Chondrocyte (in vitro differentiated cells): ENCODE measurements at places on chromosomes 4 and X. TPM values are rescaled to one million over a fixed set of nuclear protein-coding genes. Genes with fewer than 3 reads are reported as not detected.

Gene JADE3
- total RNA-seq, result 8.2 to 11.7 TPM (median 10.6 TPM) in 3 replicates

Gene ZNF280C
- 3.4 to 5.6 TPM (median 3.4 TPM) in 3 replicates for total RNA-seq

Gene EPHA5
- 1.1 to 51.8 TPM (median 1.6 TPM) in 3 replicates for total RNA-seq

Gene TMEM165
- total RNA-seq, result 110 to 129 TPM (median 111 TPM) in 3 replicates

Gene VCX3B
- not detected in 3 replicates for total RNA-seq

Gene FAM9C
- total RNA-seq, result not detected in 3 replicates

Gene TEX13C
- total RNA-seq, result not detected in 3 replicates

Gene SSX3
- not detected in 3 replicates for total RNA-seq

Gene CTAG1A
- total RNA-seq, result not detected in 3 replicates
